Inflammatory macrophage (primary cell): ENCODE measurements at places on chromosomes 5 and 9.

- no peak for DNase-seq
Measured at GRCh38 chr5:66609615-66610014, 13.4 kb downstream of the MAST4 start.

DNA sequence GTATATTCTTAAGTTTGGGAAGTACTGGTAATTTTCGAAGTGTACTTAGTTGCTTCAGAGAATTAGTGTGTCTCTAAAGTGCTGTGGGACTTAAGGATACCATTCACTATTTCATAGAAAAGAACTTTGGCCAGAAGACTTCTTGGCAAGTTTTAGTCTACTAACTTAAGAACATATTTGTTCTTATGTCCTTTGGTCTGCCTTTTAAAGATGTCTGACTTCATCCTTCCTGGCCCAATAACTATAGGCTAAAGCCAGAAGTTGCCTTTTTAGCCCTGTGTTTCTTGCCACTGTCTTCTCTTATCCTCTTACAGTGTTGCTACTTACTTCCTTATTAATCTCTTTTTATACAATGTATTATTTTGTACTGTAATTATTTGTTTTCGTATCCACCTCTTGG, 6.3 kb downstream of the RBM27 start:
- no peak for DNase-seq

DNA sequence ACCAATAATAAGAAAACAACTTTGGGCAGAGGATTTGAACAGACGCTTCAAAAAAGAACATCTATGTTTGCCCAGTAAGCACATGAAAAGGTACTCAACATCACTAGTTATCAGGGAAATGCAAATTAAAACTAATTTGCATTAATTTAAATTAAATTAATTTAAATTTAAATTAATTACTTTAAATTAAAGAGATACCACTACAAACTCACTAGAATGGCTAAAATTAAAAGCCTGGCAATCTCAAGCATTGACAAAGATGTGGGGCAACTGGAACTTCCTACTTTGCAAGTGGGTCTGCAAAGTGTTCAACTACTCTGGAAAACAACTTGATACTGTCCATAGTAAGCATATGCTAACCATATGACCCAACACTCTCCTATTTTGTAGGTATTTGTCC, 32.1 kb upstream of the ELL2 start:
- no peak for DNase-seq

GRCh38 chr9:21311889-21312288, 6.8 kb upstream of the IFNA5 start:
- DNase-seq: no peak

DNA sequence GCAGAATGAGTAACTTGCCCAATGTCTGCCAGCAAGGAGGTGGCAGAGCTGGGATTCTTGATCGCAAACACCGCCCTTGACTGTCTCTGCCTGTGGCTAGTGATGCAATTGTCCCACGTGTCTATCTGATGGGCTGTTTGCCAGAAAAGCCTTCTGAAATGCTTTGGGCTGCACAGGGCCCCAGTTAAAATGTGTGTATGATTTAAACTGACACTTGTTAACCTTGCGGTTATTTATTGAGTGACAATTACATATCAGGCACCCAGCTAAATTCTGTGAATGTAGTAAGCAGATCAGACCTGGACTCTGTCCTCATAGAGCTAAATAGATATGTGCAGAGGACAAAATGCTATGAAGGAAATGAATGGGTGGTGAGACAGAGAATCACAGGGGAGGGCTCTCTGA, 11.6 kb upstream of the IL12B start:
- peak; percentile 91 for DNase-seq

DNA sequence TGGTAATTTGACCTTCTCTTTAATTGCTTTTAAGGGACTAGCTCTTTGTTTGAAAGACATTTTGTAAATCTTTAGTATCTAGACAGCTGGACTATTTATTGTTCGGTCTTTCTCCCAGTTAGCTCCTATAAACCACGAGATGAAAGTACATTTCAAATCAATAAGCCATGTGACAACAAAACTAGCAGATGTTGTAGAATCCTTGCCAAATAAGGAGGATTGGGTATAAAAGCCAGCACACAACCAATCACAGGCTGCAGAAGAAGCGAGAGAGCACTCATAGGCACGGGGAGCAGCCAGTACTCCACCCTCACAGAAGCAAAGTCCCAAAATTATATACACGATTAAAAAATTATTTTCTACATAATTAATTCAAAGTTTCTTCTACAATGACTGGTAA, 8.1 kb upstream of the OMD start:
- DNase-seq: no peak

DNA sequence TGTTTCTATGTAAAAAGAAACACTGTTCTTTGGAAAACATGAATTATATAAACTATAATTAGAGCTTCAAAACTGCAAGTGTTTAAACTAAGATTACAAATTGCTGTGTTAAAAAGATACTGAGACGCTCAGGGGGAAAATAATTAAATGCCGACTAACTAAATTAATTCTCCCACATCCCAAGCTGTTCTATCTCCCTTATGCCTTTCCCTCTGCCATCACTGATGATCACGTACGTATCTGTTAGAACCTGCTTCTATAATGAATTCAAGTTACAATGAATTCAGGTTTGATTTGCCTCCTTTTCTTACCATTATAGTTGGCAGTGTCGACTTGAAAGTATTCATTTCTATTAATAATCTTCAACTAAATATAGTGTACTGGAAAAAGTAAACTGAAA, 349.9 kb upstream of the CDH6 start:
- DNase-seq: no peak
